Upper lobe of left lung (tissue), 6 donors: ENCODE measurements at places on chromosomes 12 and 14. TPM values are rescaled to one million over a fixed set of nuclear protein-coding genes. Genes with fewer than 3 reads are reported as not detected.

DNA sequence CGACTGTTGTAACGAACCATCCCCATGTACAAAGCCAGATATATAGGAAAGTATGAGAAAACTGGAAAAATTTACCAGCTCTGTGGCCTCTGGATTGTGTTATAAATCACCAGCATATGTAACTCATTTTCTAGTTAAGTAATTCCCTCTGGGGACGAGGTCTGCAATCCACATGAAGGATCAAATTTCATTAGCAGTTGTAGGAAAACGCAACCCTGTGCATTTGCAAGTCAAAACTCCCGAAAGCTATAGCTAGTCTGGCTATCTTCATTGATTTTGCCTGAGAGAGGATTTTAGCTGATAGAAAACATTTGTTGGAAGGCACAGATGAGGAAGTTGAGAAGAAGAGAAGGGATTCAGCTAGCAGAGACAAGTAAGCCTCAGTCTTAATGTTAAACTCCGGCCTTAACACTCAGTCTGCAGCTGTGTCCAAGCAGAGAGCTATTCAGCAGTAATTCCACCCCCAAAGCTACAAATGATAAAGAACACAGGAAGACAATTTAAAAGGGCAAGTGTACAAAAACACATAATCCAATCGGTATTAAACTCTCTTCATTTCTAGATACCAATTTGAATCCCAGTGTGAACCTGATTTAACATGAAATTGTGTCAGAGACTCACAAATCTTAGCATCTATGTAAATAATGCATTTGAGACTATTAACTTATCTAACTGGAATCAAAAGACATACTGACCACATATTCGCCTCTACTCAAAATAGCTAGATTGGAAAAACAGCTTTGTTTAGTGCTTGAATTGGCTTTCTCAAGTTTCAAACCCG, 54.2 kb upstream of the CERS5 start:
- no peak for DNase-seq

GRCh38 chr12:64825143-64826021, 935 bp downstream of the TBC1D30 start:
- DNase-seq, result peak; percentile 75

GRCh38 chr12:131103669-131104462, 150.2 kb downstream of the ADGRD1 start:
- peak; percentile 18 for DNase-seq

DNA sequence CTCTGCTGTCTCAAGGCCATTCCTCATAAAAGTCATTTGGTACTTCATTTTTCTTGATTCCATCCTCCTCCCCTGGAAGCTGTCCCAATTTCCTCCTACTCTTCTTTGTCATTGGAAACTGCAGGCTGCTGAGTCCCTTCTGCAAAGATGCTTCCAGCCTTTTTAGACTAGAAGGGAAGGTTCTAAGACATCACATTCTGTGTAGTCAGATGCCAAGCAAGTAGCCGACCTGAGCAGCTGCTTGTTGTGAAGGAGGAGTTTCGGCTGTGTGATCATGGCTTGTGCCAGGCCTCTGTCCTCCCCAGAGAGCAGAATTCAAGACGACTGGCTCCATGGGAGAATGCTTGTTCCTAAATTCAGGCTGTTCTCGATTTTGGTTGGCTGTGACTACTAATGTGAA, 8.7 kb downstream of the RFC5 start:
- no peak for DNase-seq

GRCh38 chr14:102948698-102949061, 26.2 kb downstream of the AMN start:
- peak; percentile 47 for DNase-seq

GRCh38 chr12:50039151-50039835, 14.0 kb upstream of the RACGAP1 start:
- peak; percentile 89 for DNase-seq

GRCh38 chr14:50000380-50001150, 107.7 kb downstream of the ARF6 start:
- peak; percentile 78 for DNase-seq

DNA sequence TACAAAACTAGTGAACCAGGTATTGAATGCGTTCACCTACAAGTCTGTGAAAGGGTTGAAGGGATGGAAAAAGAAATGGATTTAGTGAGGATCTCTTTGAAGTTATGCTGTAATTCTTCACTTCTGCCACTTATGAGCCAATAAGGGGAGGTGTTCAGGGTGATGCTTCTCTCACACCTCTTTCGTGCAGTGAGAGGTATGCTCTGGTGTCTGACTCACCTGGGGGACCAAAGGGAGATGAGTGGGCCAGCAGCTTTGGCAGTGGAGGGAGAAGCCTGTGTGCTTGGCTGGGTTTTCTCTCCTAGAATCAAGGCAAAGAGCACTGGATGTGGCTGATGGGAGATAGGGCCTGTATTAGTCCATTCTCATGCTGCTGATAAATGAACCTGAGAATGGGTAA, 45.4 kb downstream of the E2F7 start:
- no peak for DNase-seq

DNA sequence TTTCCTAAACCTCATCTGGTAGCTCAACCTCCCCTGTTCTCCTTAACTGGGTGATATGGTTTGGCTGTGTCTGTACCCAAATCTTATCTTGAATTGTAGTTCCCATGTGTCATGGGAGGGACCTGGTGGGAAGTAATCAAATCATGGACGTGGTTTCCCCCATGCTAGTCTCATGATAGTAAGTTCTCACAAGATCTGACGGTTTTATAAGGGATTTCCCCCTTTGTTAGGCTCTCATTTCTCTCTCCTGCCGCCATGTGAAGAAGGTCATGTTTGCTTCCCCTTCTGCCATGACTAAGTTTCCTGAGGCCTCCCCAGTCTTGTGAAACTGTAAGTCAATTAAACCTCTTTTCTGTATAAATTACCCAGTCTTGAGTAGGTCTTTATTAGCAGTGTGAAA, 19.5 kb downstream of the COX16 start:
- DNase-seq, result no peak

DNA sequence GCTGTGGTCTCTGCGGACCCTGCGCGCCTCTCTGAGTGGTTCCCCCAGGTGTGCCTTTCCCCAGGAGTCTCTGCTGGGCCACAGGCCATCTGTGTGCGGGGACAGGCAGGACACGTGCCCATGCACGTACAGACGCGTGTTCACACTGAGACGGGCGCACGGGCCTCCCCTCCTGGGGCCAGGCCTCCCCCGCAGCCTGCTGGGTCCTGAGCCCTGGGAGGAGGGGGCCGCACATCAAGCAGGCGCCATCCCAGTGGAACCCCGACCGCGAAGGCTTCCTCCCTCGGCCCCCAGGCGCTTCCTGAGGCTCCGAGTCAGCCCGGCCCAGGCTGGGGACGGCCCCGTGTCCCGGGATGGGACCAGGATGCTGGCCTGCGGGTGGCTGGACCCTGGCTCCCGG, 39.7 kb downstream of the LRCOL1 start:
- DNase-seq, result no peak

- no peak for DNase-seq
These were observed 255.9 kb downstream of the MSRB3 start for GRCh38 chr12:65534238-65534841.

- DNase-seq, result no peak
These were observed 27.5 kb downstream of the GPRC5A start for GRCh38 chr12:12918781-12919389.

DNA sequence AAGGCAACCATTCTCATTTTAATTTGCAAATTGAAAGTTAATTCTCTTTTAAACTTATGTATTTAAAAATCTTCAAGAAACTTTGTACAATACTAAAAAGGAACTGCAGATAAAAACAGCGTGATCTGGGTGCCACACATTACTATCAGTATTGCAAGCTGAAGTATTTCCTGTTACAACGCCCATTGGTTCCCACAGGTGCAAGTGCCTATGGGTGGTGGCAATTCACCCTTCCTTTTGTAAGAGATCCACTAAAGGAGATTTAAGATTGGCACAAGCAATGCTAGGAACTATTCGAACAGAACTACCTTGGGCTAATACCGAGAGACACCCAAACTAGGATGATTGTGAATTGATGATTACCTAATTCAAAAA, 13.2 kb downstream of the TAOK3 start:
- no peak for DNase-seq

DNA sequence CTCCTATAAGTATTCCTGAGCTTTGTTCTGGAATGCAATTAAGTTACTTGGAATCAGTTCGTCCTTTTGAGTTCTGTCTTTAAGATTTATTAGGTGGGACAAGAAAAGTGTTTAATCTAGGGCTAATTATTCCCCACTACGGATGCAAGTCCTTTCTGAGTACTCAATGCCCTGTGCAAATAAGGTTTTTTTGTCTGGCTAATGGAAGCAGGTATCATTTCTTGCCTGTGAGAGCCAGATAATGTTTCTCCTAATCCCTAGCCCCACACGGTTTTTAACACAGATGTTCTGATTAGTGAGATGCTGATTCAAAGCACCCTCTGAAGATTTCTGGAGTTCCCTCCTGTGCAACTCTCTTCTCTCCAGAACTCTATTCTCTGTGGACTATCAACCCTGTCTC, 296.6 kb upstream of the PRICKLE1 start:
- no peak for DNase-seq

- no peak for DNase-seq
These were observed 1.5 kb downstream of the RAB21 start for GRCh38 chr12:71756054-71756690.

DNA sequence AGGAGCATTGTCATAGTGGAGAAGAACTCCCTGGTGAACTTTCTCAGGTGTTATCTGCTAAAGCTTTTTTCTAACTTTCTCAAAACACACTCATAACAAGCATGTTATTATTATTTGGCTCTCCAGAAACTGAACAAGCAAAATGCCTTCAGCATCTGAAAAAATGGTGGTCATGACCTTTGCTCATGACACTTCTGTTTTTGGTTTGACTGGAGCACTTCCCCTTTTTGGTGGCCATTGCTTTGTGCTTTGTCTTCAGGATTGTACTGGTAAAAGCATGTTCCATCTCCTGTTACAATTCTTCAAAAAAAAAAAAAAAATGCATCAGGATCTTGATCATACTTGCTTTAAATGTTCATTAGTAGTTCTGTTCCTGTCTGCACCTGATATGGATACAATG, 1241.6 kb upstream of the USP15 start:
- DNase-seq, result no peak

DNA sequence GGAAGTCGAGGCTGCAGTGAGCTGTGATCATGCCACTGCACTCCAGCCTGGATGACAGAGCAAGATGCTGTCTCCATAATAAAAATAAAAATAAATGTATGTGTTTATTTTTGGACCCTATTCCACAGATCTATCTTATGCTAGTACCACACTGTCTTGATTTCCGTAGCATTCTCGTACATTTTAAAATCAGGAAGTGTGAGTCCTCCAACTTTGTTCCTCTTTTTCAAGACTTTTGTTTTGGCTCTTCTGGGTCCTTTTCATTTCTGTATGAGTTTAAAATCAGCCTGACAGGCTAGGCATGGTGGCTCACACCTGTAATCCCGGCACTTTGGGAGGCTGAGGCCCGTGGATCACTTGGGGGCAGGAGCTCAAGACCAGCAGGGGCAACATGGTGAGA, 25.8 kb downstream of the DAO start:
- DNase-seq, result no peak

- DNase-seq, result no peak
These were observed 149.5 kb upstream of the SLC38A2 start for GRCh38 chr12:46522071-46522470.

DNA sequence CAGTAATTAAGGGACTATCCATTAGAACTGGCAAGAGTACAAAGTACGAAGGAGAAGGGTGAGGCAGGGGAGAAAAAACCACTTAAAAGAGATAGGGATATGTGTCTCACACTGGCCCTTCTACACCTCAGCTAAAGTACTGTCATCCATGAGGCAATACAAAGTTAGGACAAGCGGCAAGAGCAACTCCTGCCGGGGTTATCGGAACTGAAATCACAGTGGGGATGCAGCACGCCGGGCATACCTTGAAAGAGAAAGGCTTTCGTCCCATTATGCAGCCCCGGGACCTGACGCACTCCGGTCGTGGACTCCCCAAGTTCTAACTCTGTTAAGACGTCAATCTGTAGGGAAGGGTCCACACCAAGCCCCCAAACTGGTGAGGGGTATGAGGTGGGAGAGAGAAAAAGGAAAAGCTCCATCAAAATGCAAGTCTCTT, 1.1 kb downstream of the NELL2 start:
- DNase-seq, result no peak

- peak; percentile 97 for DNase-seq
These were observed at the start of gene PTGER2 for GRCh38 chr14:52313903-52314594. Gene PTGER2 (plus strand): TSS chr14:52314312. CDS start chr14:52314549, 237 bp downstream.

TDRD9 gene
- 7.9 TPM for total RNA-seq

KRT74 gene
- not detected for total RNA-seq

SPIC gene
- 0.20 TPM for total RNA-seq

FAM186B gene
- total RNA-seq, result 0.61 TPM

SLC10A1 gene
- not detected for total RNA-seq

CMKLR1 gene
- total RNA-seq, result 25.5 TPM

PPP2R5C gene
- 135 TPM for total RNA-seq

GLT1D1 gene
- total RNA-seq, result 4.1 TPM

PCNX1 gene
- total RNA-seq, result 38.4 TPM

EIF2S3B gene
- total RNA-seq, result 0.60 TPM
